CD4-positive, alpha-beta T cell (primary cell): ENCODE measurements at places on chromosomes 1 and 21. TPM values are rescaled to one million over a fixed set of nuclear protein-coding genes. Genes with fewer than 3 reads are reported as not detected.

DNA sequence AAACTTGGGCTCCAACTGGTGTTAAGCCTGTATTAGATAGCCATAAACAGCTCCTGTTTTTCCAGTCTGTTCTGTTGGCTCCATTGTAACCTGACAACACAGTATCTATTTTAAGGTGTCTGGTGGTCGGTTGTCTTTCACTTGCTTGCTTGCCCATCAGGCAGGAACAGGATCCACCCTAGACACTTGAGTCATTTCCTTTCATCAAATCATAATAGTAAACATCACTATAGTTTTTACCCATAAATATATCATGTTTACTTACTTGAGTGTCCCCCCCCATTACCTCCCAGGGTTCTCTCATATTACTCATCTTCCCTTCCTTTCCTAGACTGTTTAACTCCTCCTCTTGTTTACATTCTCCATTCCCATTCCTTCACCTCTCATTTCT is 2.9 kb downstream of the DDI2 start:
- no peak for DNase-seq

DNA sequence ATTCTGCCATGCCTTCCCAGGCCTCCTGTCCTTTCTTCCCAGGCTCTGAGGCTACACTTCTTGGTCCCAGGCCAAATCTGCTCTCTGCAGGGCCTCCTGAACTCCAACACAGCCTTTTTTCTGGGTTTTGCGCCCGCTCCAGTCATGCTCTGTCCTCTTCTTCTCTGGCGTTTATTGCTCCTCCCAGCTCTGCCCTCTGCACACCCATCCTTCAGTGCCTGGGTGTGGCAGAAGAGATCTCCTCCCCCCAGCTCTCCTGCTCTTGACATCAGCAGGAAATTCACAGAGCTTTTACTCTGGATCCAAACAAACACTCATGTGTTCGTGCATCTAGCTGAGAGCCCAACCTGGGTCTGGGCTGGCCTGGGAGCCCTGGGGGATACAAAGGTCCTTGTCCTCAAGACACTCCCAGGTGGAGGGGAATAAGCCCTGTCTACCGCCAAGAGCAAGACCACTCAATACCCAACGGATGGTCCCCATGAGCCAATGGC is 22.9 kb upstream of the EPS8L3 start:
- no peak for DNase-seq

GRCh38 chr1:59598120-59598440 is 216.7 kb upstream of the HOOK1 start:
- no peak for DNase-seq

- no peak for DNase-seq
Measured at GRCh38 chr1:31880957-31881687, 57.0 kb downstream of the PTP4A2 start.

GRCh38 chr1:6163191-6163972 is 16.7 kb downstream of the CHD5 start:
- DNase-seq, result no peak

GRCh38 chr21:37337179-37337578 is 29.4 kb upstream of the DYRK1A start:
- no peak for DNase-seq

DNA sequence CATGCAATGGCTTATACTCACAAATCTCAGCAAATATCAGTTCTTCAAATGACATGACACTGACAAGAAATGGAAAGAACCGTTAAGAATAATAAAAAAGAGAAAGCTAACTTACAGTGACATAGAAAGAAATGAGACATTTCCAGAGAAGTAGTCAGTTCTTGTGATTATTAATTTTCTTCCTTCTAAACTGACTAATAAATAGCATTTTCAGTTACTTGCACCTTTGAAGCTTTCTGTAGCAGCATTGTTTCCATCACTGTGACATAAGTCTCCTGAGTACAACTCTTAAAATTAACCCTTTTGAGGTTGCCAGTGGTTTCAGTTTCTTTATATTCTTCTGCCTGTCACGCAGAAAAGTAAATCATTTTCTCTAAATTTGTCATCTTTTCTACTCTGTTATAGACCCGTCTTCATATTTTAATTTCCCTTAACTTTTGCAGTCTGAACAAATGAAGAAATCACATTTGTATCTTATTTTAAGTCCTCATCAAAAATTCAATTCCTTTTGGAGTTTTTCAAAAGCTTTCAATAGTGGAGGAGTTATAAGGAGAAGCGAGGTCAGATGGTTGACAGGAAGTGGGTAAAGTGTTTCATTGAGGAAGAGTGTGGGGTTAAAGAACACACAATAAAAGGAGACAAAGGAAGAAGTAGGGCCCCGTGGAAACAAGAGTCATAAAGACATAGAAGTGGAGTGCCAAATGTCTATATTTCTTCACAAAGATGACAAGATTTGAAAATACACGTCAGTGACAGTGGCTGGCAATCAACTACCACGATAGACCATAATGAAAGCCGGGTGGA is 57.9 kb upstream of the S1PR1 start:
- DNase-seq, result no peak

GRCh38 chr1:35561972-35562680 is 4.5 kb downstream of the NCDN start:
- no peak for DNase-seq

GRCh38 chr1:114263343-114263742 is 109.7 kb upstream of the SYT6 start:
- DNase-seq, result no peak

DNA sequence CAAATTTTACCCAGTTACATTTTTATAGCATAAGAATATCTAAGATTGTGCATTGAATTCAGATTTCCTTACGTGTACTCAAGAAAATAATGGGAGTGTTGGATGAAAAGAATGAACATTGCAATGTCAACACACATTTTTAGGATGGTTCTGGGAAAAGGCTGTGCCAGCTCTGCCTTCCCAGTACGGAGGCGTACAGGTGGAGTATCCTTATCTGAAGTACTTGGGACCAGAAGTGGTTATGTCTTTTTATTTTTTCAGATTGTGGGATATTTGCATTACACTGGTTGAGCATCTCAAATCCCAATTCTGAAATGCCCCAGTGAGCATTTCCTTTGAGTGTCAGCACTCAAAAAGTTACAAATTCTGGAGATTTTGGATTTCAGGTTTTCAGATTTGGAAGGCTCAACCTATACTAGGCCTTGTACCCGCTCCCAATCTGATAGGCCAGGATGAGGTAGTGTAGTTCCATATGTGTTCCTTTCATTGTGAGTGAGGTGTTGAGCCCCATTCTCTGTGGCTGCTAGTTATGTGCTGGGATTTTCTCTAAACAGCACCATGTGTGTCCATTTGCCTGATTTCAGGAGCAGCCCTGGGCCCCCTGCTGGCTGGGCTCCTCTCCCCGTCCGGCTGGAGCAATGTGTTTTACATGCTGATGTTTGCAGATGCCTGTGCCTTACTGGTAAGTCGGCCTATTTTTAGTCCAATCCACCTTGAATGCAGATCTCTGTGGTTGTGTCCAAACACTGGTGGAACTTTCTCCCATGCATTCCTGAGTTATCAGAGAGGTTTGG is 60.8 kb downstream of the SLC37A1 start:
- DNase-seq, result no peak

- DNase-seq, result no peak
Measured at GRCh38 chr1:41622402-41622801, 137.9 kb upstream of the EDN2 start.

DNA sequence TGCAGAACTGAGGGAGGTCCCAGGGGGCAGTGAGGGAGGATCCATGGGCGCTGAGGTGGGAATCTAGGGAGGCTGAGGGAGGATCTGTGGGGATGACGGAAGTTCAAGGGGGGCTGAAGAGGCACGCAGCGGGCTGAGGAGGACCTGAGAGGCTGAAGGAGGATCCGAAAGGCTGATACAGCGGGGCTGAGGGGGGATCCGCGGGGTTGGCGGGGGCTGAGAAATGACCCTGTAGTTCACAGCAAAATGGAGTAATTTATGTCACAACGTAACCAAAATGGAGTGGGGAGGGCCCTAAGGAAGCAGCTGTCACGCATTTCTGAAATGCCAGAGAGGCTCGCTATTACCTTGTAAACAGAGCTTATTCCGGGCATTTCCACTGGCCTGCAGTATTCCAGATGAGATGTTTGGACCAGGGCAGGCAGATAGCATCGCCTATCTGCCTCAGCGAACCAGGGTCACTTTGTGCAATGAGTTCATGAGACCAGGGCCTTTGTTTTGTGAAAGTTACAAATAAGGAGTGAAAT is 926 bp upstream of the MRPL55 start:
- DNase-seq, result no peak

DNA sequence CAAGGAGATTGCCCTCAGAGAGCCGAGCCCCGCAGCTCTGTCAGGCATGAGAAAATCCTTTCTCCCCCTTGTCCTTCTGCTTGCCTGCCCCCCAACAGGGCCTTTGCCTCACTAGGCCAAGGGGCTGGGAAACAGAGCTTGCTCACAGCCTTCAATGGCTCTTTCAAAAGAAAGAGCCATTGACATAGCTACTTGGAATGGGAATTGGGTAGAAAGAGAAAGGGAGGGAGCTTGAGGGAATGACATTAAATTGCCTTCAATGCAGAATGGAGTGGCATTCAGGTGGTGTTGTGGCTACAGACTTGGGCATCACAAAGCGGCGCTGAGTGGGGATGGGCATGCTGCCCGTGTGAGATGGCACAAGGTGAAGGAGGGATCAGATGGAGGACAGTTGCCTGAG is 13.2 kb downstream of the SYT11 start:
- no peak for DNase-seq

GRCh38 chr1:168689726-168690602 is 39.0 kb downstream of the DPT start:
- DNase-seq, result no peak

GRCh38 chr1:63628607-63629006 is 35.4 kb downstream of the PGM1 start:
- no peak for DNase-seq

DNA sequence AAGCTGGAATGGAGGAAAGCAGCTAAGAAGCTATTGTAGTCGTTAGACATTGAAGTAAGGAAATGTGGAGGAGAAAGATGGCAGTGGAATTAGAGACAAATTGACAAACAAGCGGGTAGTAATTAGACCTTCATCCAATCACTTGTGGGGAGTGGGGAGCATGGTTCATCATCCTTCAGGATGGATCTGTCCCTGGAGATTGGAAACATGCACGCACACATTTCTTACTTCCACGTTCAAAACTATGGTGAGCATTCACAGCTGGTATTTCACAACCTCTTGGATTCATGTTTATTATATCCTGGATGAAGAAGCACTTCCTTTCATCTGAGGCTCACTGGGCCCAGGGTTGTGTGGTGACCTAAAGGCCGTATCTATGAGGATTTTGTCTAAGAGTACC is 188.1 kb downstream of the ST6GALNAC3 start:
- no peak for DNase-seq

DNA sequence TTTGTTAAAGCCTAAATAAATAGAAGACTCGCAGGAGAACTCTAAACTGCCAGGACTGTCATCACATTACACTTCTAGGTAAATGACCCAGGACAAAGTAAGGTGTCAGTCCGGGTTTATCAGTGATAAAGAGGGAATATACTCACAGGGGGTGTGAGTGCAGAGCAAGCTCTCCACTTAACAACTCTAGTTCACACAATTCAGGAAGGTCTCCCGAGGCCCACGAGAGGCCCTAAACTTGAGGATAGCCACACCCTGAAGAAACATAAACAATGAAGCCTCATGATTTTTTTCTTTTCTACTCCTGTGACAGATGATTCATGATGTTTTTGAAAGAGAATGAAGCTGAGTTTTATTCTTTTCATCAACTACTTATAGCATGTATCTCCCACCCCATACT is 65.6 kb upstream of the EXO1 start:
- DNase-seq, result no peak

CHIT1 gene
- 0.58 TPM for total RNA-seq

ARTN gene
- total RNA-seq, result 1.3 TPM

NCF2 gene
- total RNA-seq, result 2.9 TPM

PEX14 gene
- total RNA-seq, result 14.8 TPM

GPR3 gene
- total RNA-seq, result 0.19 TPM

LAD1 gene
- not detected for total RNA-seq

TGFB2 gene
- 0.11 TPM for total RNA-seq

G0S2 gene
- 6.4 TPM for total RNA-seq
